ENCODE measurements at places on chromosomes 1 and 21.

- H3K4me1 ChIP-seq = no peaks in the 10 kb centered on the region
- H3K36me3 ChIP-seq = no peaks in the 10 kb centered on the region
- H3K4me3 ChIP-seq = no peak overlapping the region
- no peaks in the 10 kb centered on the region for H3K27me3 ChIP-seq
- no peak for DNase-seq
Observed at GRCh38 chr1:98706173-98706843, 44.8 kb downstream of the SNX7 start.

- peaks cover 12% of the 10 kb centered on the region for H3K27me3 ChIP-seq
- DNase-seq = no peak
- H3K27ac ChIP-seq = no peak overlapping the region
- H3K36me3 ChIP-seq = no peaks in the 10 kb centered on the region
Observed at GRCh38 chr1:22709891-22710700, 543 bp upstream of the EPHB2 start.

- H3K27me3 ChIP-seq = no peaks in the 10 kb centered on the region
- no peak for DNase-seq
- H3K36me3 ChIP-seq = no peaks in the 10 kb centered on the region
- no peak overlapping the region for H3K4me3 ChIP-seq
Observed at GRCh38 chr21:32206631-32207405, 72.0 kb downstream of the MIS18A start.

DNA sequence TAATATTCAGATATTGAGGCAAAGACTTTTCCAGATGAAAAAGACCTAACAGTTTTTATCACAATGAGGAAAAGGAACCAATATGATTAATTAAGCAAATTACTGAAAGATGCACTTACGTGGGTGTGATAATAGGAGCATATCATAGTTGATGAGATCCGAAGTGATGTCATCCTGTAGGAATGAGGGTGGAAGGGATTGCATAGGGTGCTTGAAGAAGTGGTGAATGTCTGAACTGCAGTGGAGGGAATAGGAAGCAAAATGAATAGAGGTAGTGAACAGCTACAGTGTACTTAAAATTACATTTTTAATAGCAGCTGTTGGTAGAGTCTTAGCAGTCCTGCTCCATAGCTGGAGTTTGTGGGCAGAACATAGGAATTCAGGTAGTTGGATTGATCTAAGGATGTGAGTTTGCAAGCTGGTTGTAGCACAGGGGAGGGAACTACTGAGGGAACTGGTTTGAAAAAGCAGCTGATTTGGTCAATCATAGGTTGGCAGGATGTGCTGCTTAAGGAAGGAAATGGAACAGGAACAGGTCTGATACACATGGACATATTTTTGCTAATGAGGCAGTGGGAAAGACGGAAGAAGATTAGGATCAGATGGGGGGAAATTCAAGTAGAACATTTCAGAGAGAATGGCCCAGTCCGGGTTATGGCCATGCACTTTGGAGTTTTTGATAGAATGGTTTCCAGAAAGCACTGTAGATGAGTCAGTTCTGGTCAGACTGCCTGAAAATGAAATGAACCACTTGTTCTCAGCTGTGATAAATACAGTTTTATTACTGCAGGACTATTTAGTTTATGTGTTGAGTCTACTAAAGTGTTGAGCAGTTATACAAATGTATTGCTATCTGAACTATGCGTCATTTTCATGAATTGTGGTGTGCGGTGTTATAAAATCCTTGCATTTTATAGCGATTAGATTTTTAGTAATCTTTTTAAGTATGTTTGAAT is 155.8 kb downstream of the RYR2 start:
- H3K27me3 ChIP-seq = no peaks in the 10 kb centered on the region
- no peak overlapping the region for H3K4me3 ChIP-seq
- H3K27ac ChIP-seq = no peak overlapping the region
- DNase-seq = no peak

- H3K4me3 ChIP-seq = no peak overlapping the region
- no peaks in the 10 kb centered on the region for H3K27me3 ChIP-seq
- DNase-seq = no peak
- H3K4me1 ChIP-seq = peaks cover 5% of the 10 kb centered on the region
- no peaks in the 10 kb centered on the region for H3K36me3 ChIP-seq
Observed at GRCh38 chr1:214515544-214516433, 35.6 kb downstream of the PTPN14 start.

DNA sequence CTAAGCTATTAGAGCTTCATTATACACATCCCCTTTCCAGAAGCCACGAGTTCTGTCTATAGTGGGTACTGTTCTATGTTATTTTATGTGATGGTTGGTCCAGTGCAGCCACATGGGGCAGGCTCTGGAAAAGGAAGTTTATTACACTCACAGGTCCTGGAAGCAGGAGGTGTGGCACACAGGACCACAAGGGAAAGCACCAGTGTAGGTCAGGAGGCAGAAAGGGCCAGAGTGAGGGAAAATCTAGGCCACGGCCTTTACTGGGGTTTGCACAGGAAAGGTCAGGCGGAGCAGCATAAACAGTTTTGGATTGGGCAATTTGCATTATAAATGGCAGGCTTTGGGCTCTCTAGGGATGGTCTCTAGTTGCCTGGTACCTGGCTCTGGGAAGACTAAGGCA is 21.8 kb upstream of the CNIH3 start:
- no peak overlapping the region for H3K27ac ChIP-seq

DNA sequence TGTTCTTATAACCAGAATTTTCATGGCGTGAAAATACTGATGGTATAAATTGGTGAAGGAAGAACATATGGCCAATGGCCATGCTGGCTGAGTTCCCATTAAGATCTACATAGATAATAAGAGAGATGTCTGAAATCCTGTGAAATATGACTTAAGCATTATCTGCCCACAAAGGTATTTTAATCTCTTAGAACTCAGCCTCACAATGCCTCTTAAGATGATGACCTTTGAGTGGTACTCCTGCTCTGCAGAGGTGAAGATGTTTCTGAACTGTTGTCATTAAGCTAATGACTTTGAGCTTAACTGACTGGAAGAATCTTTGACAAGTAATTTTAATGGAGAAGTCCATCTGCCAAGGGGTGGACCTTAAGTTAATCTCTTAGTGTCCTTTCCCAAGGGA is 148.7 kb downstream of the ZNF326 start:
- H3K27me3 ChIP-seq = no peaks in the 10 kb centered on the region
- H3K36me3 ChIP-seq = no peaks in the 10 kb centered on the region
- no peak for DNase-seq
- H3K4me3 ChIP-seq = no peak overlapping the region

DNA sequence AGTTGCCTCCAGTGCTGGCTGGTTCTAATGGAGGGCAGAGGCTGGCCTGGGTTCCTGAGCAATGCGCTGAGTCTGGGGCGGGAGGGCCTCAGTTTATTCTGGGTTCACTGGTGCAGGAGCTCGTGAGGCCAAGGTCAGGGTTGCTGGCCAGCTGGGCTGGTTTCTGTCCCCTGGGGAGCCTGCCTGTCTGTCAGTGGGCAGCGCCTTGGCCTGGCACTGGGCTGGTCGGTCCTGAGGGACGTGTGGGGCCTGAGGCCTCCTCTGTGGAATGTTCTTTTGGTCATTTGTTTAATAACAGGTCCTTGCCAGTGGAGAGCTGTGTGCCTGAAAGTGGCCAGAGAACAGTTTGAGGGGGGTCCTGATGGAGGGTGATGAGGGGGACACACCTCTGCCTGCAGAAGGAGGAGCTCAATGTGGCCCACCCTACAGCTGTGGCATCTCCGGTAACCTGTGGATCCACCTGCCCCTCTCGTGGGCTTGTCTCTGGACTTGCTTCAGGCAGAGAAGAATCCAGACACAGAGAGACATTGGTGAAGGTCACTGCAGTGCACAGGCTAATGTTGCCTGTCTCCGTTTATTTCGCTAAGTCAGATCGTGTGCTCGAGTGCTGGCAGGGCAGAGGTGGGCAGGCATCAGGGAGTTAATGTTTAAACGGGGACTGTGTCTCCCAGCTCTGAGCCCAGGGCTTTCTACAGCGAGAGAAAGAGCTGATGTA is 34.6 kb downstream of the COQ8A start:
- no peak overlapping the region for H3K27ac ChIP-seq
- H3K4me3 ChIP-seq = no peak overlapping the region
- no peaks in the 10 kb centered on the region for H3K27me3 ChIP-seq
- no peak for DNase-seq
- H3K4me1 ChIP-seq = no peaks in the 10 kb centered on the region

GRCh38 chr1:159089184-159089791 is 12.7 kb upstream of the AIM2 start:
- H3K4me3 ChIP-seq = no peak overlapping the region
- H3K4me1 ChIP-seq = no peaks in the 10 kb centered on the region
- no peak overlapping the region for H3K27ac ChIP-seq

DNA sequence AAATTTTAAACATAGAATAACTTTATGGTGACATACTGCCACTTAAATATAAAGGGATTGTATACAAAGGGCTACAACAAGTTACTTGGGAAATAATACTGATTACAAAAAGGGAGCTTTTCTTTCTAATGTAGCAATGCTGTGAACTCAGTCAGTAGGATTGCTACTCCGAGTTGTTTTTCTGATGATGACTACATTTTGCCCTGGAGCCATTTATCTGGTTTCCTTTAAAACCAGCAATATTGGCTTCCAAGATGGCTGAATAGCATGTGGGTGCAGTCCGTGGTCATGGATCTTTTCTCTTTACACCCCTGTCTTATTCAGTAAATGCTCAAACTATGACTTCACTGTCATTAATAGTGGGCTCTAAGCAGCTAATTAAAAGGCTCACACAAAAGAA is 92.6 kb upstream of the NEK7 start:
- H3K36me3 ChIP-seq = no peaks in the 10 kb centered on the region
- no peaks in the 10 kb centered on the region for H3K27me3 ChIP-seq
- H3K4me1 ChIP-seq = no peaks in the 10 kb centered on the region
- H3K27ac ChIP-seq = no peak overlapping the region
- no peak for DNase-seq

DNA sequence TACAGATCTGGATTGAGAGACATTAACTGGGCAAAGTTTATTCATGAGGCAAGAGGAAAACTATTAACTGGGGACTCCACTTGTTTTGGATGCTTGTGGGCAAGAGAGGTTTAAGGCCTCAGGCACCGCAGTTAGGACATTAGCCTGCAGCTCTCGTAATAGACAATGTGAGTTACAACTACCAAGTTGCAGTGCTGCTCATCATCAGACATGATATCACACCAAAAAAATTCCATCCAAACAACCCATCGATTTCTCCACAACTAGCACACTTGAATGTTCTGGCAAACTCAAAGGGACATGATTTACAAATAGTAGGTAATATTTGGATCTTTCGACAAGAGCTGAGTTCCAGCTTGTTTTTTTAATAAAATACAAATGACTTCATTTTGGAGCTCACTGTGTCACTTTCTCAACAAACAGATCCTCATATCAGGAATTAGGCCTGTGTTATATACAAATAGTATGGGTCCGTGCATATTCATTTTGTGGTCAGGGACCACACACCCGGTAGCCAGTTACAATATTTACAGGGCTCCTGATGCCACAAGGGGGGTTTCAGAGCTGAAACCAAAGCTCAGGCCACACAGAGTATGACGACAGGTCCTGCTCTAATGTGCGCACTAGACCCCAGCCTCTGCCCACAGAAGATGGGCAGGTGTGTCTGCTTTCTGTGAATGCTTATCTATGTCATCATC is 128.0 kb downstream of the TGFBR3 start:
- no peaks in the 10 kb centered on the region for H3K36me3 ChIP-seq
- no peak overlapping the region for H3K27ac ChIP-seq
- no peak overlapping the region for H3K4me3 ChIP-seq
- H3K4me1 ChIP-seq = peaks cover 2% of the 10 kb centered on the region

- no peaks in the 10 kb centered on the region for H3K4me1 ChIP-seq
- no peak for DNase-seq
- no peaks in the 10 kb centered on the region for H3K36me3 ChIP-seq
- H3K27ac ChIP-seq = no peak overlapping the region
- no peak overlapping the region for H3K4me3 ChIP-seq
Observed at GRCh38 chr1:173393659-173394000, 83.5 kb upstream of the PRDX6 start.

GRCh38 chr21:45209685-45210284 is 77.9 kb downstream of the POFUT2 start:
- H3K27ac ChIP-seq = no peak overlapping the region
- no peak overlapping the region for H3K4me3 ChIP-seq
- no peaks in the 10 kb centered on the region for H3K36me3 ChIP-seq
- DNase-seq = no peak
- H3K27me3 ChIP-seq = no peaks in the 10 kb centered on the region

DNA sequence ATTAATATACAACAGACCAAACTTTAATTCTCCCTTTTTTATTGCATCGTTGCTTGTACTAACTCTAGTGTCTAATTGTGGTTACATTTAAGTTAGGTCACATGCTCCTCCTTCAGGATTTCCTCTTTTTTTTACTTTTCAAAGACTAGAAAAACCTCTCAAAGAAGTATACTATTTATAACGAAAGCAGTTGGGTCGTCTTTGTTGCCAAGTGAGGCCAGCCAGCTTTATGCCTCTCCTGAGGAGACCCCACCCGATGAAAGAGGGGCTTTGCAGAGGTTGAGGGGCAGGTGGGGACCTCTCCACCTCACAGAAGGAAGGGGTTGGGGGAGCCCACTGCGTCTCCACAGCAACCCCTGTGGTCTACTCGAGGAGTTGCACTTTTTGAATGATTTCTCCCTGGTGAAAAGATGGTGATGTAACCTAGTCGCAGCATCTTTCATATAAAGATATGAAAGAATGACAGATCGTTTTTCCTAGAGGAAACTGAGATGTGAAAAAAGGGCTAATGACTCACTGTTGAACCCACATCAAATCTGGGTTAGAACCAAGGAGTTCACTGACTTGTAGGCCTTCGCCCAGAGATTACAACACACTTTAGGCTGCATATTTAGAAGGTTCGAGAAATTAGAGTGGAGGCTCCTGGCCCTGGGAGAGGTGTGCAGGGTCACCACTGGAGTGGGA is 6.4 kb downstream of the TGFB2 start:
- DNase-seq = no peak
- H3K4me3 ChIP-seq = no peak overlapping the region
- H3K27me3 ChIP-seq = no peaks in the 10 kb centered on the region
- H3K36me3 ChIP-seq = no peaks in the 10 kb centered on the region

All from iPS DF 6.9 (cell line).